Activated naive CD4-positive, alpha-beta T cell (primary cell): ENCODE measurements at places on chromosomes 6 and 20.

DNA sequence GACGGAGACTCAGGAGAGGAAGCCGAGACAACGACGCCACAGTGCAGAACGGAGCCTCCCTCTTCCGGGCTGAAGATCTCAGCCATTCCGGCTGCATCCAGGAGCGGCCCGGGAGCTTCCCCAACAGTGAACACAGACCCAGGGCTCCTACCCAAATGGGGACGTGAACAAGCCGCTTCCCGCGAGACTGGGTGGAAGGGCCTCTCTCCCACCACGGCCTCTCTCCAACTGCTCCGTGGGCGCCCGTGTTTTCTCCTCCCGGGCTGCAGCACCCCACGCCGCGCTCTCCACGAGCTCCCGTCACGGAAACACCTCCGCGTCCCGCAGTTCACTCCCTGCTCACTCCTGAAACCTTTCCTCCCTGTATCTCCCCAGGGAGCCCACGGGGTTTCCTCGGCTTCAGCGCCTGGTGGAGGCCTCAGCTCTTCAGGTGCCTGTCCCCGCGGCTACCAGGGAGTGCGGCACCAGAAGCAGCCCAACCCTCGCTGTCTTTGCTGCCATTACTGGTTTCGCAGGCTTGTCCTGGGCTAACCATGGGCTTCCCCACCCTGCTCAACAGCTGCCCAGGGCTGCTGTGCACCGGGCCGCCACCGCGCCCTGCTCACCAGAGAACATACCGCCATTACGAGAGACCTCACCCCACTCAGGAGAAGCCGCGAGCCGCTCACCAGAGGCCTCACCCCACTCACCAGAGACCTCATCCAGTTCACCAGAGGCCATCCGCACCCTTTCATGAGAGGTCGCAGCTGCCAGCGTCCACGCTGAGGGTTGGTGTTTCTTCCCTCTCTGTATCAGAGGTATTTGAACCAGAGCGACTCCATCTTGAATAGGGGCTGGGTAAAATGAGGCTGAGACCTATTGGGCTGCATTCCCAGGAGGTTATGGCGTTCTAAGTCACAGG lies 922.8 kb downstream of the QKI start:
- DNase-seq, result no peak

DNA sequence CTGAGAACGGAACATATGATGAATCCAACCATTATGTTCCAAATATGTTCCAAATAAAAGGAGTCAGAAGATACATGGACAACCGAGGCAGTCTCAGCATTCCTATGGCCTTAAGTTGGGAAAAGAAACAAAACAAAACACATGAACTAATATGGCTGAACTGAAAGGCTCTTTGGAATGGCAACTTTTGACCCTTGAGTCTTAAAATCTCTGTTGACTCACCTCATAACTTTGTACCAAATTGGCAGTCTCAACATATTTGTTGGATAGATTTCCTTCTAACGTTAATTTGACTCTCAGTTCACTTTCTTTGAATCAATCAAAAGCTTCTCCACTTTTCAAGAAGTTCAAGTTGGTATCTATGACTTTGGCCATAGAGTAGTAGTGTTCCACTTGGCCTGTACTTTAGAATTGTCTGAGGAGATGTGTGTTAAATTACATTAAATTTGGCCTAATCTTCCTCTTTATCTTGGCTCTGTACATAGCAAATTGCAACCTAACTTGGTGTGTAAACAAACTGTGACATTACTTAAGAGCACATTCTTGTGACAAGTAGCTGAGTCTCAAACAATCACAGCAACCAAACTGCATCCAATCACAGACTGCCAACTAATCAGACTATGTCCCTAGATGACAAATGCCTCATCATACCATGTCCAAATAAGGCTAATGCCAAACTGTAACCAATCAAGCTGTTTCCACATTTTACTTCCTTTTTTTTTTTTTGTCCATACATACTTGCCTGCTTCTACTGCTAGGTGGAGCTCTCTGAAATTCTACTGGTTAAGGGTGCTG lies 208.8 kb downstream of the BMP2 start:
- DNase-seq, result no peak

GRCh38 chr6:128111096-128111495 lies 210.2 kb upstream of the THEMIS start:
- DNase-seq, result no peak

- DNase-seq, result no peak
Observed at GRCh38 chr6:32945108-32945760, 4.4 kb upstream of the HLA-DMB start.

DNA sequence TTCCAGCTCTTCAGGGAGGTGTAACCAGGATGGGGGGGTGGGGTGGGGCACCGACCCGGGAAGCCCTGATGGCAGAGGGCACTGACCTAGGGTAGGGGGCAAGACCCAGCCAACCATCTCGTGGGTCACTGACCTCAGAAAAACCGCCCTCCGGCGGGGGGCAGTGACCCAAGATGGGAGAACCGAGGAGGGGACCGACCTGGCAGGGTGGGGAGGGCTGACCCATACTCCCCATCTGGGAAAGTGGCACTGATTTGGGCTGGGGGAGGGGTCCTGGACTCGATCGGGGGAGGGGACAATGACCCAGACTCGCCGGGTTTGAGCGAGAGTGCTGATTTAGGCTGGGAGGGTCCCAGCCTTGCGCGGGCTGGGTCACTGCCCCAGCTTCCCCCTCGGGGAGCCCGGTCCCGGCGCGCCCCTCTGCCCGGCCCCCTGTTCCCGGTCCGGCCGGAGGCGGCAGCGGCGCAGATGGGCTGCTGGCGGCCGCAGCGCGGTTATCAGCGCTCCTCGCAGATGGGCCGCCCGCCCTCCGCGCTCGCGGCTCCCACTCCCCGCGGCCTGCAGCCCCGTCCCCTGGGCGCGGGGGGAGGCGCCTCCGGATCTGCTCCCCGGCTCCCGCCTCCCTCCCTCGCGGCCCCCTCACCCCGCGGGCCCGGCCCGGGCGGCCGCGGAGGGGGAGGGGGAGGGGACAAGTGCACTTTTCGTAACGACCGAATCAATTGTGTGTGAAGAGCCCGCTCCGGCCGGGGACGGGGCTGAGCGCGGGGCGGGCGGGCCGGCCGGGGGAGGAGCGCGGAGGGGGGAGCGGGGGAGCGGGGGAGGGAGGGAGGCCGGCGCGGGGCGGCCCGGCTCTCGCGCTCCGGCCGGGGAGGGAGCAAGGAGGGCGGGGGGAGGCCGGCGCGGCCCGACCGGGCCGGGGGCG lies 2.2 kb downstream of the NOL4L start:
- DNase-seq, result no peak

- DNase-seq, result no peak
Observed at GRCh38 chr6:101926149-101926925, 532.8 kb downstream of the GRIK2 start.

DNA sequence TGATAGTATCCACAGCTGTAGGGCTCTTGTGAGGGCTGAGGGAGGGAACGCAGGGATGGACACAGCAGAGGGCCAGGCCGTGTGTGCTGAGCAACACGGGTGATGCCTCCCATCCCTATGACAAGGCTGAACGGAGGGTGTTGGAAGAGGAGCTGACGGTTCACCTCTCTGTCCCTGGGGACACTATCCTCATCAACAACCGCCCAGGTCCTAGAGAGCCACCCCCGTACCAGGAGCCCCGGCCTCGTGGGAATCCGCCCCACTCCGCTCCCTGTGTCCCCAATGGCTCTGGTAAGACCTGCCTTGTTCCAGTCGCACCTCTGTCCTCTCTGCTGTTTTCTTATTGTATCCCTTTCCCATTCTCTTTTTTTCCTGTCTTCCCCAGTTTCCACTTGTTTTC lies 10.1 kb downstream of the DDR1 start:
- DNase-seq, result no peak

DNA sequence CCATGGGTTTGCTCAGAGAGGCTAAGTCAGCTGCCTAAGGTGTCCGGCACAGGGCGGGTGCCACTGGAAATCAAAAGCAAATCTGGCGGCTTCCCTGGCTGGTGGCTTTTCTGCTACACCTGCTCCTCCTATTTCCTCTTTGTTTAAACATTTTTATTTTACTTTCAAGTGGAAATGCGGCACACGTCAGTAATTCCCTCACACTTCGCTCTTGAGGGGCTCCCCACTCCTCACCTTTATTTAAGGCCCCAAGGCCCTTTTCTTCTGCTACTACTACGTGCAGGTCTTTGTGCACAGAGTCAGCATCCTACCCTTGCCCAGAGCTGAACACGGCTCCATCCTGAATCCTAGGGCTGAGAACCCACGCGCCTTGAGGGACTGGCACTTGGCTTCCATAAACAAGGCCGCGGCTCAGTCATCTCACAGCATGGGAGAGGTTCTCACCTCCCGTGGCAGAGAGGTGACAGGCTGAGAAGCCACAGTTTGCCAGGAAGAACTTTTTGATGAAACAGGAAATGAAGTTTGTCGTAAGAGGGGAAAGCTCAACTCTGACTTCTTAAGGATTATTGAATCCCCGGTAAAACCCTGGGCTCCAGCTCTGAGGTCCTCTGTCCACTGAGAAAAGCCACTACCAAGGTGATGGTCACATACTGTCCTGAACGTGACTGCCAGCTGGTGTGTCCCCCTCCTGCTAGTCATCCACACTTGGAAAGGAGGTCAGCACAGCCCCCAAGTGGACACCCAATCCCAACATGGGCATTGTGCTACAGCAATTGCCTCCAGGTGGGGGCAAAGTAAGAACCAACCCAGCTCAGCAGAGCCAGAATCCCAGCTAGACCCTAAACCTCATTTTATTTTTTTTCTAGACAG lies 48.0 kb downstream of the NFATC2 start:
- DNase-seq, result no peak

DNA sequence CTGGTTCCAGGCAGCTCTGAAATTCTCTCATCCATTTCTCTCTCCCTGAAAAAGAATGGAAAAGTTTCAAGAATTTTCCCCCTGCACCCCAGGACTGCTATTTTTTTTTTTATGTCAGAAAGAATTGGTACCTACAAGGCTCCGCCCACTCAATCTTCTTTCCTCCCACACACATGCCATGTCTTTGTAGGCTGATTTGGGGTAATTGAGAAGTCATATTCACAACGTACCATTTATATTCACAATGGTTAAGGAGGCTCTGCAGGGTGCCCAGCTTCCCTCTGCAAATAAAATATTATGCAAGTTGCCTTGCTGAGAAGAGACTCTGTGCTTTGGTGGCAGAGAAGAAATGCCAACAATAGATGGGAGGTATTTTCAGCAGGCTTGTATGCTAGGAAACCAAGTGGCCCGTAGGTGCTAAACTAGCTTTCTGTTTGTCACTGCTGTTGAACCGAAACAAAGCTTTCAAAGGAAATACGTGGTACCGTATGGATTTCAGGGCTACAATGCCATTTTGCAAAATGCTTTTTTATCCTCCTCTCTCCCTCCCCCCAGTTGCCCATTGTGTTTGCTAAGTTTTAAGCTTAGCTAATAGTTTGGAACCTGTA lies 150.0 kb downstream of the PHACTR1 start:
- no peak for DNase-seq

GRCh38 chr6:14876778-14877613 lies 368.9 kb upstream of the JARID2 start:
- no peak for DNase-seq
